Epithelial cell of esophagus (primary cell): ENCODE measurements at places on chromosomes 1 and 21.

- DNase-seq: no peak
Measured at GRCh38 chr1:162721471-162721870, 69.0 kb upstream of the HSD17B7 start.

GRCh38 chr1:163844459-163844858 lies 522.7 kb downstream of the NUF2 start:
- peak; percentile 42 for DNase-seq

DNA sequence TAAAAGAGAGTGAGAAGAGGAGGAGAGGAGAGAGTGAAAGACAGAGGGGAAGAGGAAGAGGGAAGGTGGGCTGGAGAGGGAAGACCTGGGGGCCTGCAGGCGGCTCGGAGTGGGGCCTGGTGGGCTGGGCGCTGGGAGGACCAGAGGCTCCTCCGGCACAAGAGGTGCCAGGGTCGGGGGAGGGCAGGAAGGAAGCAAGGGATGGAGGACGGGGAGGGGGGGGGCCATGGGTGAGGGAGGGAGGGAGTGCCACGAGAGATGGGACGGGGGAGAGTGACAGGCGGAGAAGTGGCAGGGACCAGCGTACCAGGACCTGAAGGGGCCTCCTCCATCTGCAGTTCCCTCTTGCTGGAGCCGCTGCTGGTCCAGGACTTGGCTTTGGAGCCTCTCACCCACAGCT lies 87.7 kb downstream of the CASZ1 start:
- DNase-seq: no peak

GRCh38 chr1:66342707-66343106 lies 191.2 kb upstream of the SGIP1 start:
- no peak for DNase-seq

GRCh38 chr1:58754683-58755467 lies 29.0 kb downstream of the JUN start:
- no peak for DNase-seq

GRCh38 chr1:60668585-60668984 lies 413.8 kb upstream of the NFIA start:
- DNase-seq: no peak

DNA sequence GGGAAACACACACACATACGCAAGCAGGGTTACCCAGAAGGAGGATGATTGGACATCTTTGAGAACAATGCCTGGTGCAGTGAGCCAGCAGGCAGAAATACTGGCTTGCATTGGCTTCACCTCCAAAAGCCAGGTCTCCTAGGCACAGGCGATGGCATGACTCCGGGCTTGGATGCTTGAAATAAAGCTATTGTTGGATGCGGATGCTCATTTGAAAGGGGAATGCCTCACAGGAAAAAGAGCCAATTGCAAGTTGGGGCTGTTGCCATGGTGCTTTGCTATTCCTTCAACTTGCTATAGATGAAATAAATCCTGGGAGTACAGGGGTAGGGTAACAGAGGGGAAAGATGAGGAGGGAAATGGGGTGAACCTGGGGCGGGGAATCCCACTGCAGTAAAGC lies 180.7 kb upstream of the SGIP1 start:
- no peak for DNase-seq

DNA sequence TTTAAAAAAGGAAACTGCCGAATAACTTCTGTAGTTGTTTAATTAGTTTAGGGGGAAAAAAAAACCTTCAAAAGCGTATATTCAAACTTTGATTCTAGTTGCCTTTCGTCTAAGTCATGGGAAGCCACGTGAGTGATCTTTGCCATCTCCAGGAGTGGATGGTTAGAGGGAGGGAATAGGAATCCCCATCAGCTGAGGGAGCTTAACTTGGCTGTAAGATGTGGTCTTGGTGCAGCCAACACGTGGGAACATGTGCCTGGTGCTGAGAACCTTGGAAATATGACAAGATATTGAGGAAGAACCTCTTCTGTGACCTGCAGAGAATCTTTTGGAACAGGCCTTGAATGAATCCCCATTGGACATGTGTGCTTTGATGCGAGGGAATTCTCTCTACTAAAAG lies 1.7 kb downstream of the BACE2 start:
- DNase-seq: no peak

GRCh38 chr21:29749957-29750356 lies 189.8 kb downstream of the GRIK1 start:
- DNase-seq: no peak

GRCh38 chr1:93446837-93447451 lies 974 bp upstream of the FNBP1L start:
- peak; percentile 93 for DNase-seq

DNA sequence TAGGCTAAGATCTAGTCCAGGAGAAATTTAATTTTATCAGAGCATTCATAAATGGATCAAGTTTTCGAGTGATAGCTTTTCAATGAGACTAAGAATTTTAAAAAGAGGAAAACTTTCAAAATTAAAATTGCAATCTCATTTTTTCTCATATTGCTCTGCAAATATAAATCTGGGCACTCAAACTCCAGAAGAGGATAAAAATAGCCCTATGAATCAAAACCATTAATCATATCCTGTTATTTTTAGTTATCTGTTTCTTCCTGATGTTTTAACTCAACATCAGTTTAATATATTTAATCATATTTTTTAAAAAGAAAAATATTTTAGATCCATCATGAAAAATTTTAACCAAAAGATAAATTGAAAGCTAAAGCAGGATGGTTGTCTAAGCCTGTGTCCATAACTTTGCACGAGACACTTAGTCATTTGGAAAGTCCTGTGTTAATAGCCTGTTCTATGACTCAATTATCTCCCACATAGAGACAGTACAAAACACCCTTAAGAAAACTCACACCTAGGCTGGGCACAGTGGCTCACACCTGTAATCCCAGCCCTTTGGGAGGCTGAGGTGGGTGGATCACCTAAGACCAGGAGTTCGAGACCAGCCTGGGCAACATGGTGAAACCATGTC lies 17.1 kb upstream of the PRRC2C start:
- DNase-seq: peak; percentile 91

DNA sequence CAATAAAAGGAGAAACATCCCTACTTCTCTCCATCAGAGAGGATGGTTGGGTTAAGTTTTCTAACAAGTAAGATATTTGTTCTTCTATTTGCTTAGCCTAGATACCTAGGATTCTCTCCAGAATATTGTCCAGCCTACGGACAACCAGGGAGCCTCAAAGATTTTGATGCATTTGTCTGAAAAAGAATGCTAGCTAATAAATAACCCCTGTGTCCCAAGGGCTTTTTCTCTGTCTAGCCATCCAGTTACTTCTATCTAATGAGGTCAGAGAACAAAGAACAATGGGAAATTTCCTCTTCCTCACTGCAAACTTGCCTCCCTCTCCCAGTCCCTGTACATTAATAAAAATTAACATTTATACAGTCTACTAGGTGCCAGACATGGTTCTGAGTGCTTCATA lies 810 bp downstream of the RGS5 start:
- DNase-seq: no peak

DNA sequence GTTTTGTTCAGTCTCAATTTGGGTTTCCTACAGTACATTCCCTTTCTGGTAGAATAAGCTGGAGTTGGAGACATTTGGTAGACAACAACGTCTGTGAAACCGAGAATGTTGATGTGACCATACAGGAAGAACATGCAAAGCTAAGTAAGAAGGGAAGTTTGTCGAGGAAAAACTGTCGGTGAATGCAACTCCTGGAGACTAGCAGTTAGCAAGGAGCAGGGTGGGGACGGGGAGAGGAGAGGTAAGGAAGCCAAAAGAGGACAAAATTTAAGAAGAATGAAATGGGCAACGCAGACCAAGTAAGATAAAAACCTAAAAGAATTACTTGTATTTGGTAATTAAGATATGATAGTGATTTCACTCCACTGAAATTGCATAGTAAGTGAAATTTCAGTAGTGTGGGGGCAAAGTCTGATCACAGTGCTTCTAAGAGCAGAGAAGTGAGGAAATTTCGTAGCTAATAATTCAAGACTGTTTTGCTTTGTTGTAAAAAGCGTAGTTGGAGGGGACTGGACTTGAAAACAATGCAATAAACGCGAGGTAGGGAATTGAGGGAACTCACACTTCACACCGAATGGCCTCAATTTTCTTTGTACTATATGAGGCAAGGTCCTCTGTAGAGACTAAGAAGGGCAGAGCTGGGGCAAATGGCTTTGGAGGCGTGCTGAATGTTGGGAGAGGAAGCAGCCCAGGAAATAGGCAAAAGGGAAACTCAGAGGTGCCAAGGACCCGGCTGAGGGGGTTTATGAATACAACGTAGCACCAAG lies 787 bp upstream of the GIPC2 start:
- DNase-seq: no peak

DNA sequence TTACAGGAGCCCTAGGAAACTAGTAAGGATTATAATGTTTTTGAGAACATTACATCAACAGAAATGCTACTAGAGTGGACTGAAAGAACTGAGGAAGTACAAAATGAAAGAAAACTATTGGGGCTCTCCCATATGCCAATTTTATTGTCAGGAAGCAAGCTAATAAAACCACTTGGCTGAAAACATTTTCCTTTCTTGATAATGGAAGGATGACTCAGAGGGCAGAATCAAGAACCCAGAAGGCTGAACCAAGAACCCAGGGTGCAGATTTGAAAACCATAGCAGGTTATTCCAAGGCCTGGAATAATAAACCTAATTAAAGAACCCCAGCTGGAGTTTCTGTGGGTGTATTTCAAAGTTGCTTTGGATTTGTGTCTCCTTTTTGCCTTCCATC lies 70.7 kb downstream of the RPE65 start:
- peak; percentile 42 for DNase-seq

- no peak for DNase-seq
Measured at GRCh38 chr1:87899017-87899416, 570.3 kb downstream of the LMO4 start.

DNA sequence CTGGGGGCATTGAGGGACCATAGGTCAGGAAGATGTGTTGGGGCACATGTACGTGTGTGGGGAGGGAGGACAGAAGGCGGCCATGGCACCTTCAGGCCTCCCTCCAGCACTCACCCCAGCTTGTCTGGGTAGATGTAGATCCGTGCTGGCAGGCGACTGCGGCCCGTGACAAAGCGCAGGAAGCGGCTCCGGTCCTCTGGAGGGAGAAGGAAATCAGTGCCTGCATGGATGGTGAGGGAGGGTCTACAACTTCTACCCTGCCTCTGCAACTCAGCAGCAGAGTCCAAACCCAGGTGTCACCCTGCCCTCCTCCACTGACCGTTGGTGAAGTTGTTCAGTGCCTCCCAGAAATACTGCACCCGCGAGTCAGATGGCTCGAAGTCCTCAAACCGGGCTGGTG lies 7.4 kb downstream of the HECTD3 start:
- no peak for DNase-seq

DNA sequence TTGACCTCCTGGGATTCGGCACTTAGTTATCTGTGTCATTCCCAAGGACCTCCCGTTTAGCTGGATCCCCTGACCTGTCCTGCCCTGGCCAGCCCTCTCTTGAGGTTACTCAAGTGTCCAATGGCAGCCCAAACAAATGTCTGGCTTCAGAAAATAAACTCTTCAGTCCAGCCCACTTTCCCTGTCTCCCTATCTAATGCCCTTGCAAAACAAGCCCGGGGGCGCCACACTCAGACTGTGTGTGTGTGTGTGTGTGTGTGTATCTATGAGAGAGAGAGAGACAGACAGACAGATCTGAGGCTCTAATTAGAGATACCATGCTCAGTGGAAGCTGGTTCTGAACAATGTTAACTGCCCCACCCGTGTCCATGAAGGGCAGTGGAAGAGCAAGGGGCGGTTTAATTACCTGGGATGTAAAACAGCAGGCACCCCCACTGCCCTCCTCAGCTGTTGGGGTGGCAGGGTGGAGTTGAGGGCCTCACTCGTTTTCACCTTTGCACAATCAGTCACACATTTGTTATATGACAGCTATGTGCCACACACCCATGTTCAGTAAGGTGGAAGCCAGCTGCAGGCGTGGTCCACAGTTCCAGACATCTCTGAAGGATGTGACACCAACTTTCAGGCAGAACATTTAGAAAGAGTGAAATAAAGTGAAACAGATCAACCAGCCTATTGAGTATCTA lies 57.4 kb downstream of the B3GALT5 start:
- no peak for DNase-seq

DNA sequence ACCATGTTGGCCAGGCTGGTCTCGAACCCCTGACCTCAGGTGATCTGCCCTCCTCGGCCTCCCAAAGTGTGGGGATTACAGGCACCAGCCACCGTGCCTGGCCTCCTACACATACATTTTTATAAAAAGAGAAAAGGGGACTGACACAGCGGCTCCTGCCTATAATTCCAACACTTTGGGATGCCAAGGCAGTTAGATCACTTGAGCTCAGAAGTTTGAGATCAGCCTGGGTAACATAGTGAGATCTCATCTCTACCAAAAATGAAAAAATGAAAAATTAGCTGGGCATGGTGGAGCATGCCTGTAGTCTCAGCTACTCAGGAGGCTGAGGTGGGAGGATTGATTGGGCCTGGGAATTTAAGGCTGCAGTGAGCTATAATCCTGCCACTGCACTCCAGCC lies 23.4 kb downstream of the ZNF281 start:
- DNase-seq: no peak

DNA sequence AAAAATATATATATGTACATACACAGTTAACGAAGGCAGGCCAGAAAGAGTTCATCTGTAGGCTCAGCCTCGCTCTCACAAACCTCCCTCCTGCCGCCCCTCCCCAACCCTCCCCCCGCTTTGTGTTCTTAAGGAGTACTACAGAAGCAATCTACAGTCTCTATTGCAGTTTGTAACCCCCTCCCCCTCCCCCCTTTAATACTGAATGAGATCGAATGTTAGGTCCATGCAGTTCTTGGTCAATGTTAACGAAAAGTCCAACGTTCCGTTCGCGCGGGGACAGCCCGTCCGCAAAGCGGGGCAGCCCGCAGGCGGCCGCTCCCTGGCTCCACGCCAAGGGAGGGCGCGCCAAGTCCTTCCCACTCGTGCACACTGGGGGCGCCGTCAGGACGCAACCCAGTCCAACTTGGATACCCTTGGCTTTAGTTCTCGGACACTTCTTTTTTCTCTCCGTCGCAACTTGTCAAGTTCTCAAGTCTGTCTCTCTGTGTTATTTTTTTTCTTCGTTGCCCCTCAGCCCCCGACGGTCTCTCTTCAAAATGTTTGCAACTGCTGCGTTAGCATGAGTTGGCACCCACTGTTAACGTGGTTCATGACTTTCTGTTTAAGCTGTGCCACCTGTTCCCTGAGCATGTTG lies 2.2 kb downstream of the JUN start:
- peak; percentile 45 for DNase-seq

GRCh38 chr1:212242288-212242984 lies 42.8 kb upstream of the PPP2R5A start:
- DNase-seq: no peak

- no peak for DNase-seq
Measured at GRCh38 chr21:29186246-29186645, 55.8 kb downstream of the MAP3K7CL start.

DNA sequence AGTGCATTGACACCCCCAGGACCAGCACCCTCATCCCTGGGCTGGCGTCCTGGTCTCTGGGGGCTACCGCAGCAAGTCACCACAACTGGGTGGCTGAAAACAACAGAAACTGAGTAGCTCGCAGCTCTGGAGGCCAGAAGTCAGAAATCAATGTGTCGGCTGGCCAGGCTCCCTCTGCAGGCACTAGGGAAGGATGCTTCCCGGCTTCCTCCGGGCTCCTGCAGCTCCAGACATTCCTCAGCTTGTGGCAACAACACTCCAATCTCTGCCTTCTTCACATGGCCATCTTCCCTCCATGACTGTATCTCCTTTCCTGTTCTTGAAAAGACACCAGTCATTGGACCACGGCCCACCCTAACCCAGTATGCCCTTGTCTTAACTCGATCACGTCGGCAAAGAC lies 224.2 kb downstream of the NPHP4 start:
- no peak for DNase-seq

- DNase-seq: no peak
Measured at GRCh38 chr21:14263879-14264278, 47.9 kb downstream of the RBM11 start.

GRCh38 chr1:220828179-220828490 lies 41.4 kb downstream of the MTARC1 start:
- DNase-seq: no peak

GRCh38 chr1:116775116-116775752 lies 21.0 kb downstream of the CD2 start:
- no peak for DNase-seq
